ENCODE measurements at places on chromosomes 1 and 21. TPM values are rescaled to one million over a fixed set of nuclear protein-coding genes. Genes with fewer than 3 reads are reported as not detected.

GRCh38 chr1:63794939-63795378, 21.1 kb downstream of the ROR1 start:
- no peak for DNase-seq
- no peaks in the 10 kb centered on the region for H3K27me3 ChIP-seq
- H3K36me3 ChIP-seq, result no peaks in the 10 kb centered on the region
- no peak overlapping the region for H3K27ac ChIP-seq
- H3K4me1 ChIP-seq, result no peaks in the 10 kb centered on the region

DNA sequence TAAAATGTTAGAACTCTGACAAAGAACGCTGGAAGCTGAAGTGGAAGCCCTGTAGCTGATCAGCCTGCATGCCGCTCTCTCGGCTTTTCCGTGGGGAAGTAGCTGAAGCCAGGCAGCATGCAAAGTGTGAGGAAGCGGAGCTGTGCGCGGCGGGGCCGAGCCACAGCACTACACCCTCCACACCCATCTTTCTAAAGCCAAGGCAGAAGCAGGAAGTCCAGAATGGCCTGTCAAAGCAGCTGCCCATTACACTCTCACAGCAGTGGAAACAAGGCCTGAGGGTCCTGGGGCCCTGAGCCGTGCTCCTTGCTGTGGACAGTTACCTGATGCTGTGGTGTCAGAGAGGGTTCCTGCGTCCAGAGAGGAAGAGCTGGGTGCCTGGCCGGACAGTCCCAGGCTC, 69.6 kb downstream of the UBR4 start:
- no peak for DNase-seq
- no peak overlapping the region for H3K4me3 ChIP-seq
- no peaks in the 10 kb centered on the region for H3K4me1 ChIP-seq
- no peak overlapping the region for H3K27ac ChIP-seq
- no peaks in the 10 kb centered on the region for H3K27me3 ChIP-seq

DNA sequence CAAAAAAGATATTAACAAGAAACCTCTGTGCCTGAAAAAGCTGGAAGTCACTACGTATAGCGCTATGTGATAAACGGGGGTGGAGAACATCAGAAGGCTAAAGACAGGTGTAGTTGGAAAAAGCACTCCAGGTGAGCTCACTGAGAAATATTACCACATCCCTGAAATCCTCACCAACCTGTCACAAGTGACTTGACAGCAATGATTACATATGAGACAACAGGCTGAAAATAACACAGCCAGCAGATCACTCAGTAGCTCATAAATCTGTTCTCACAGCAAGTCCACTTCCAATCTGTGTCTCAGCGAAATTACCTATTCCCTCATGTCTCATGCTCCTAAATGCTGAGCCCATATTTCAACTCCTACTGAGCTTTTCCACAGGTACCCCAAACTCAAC, 120.5 kb downstream of the UBR4 start:
- H3K27ac ChIP-seq, result peak overlapping the region; percentile 7
- no peak overlapping the region for H3K4me3 ChIP-seq
- DNase-seq, result no peak
- H3K4me1 ChIP-seq, result peaks cover 17% of the 10 kb centered on the region
- H3K27me3 ChIP-seq, result no peaks in the 10 kb centered on the region

GRCh38 chr1:37515185-37516034, 844 bp upstream of the MEAF6 start:
- peak overlapping the region; percentile 90 for H3K4me3 ChIP-seq
- peaks cover 36% of the 10 kb centered on the region for H3K4me1 ChIP-seq
- peak overlapping the region; percentile 87 for H3K27ac ChIP-seq
- peaks cover 11% of the 10 kb centered on the region for H3K36me3 ChIP-seq

GRCh38 chr1:202311875-202312635, 29.7 kb downstream of the UBE2T start:
- no peak overlapping the region for H3K27ac ChIP-seq

DNA sequence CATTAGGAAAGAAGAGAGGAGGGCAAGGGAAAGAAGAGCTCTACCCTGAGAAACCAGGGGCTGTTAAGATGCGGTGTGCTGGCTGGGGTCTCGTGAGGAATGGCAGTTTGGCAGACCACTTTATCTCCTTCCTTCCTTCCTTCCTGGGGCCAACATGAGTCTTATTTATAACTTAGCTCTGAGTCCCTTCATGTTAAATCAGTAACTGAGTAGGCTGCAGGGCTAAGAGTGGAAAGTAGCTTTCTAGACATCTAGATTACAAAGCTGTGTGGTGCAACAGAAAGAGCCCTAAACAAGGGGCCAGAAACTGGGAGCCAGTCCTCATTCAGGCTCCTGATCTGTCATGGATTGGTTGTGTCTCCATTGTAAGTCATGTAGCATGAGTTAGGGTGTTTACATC, 135.4 kb upstream of the DUSP10 start:
- H3K27ac ChIP-seq, result no peak overlapping the region
- no peaks in the 10 kb centered on the region for H3K27me3 ChIP-seq
- DNase-seq, result no peak
- H3K36me3 ChIP-seq, result no peaks in the 10 kb centered on the region

- H3K4me3 ChIP-seq, result no peak overlapping the region
- H3K4me1 ChIP-seq, result peaks cover 3% of the 10 kb centered on the region
- peaks cover 54% of the 10 kb centered on the region for H3K36me3 ChIP-seq
- no peak for DNase-seq
- H3K27ac ChIP-seq, result no peak overlapping the region
Observed at GRCh38 chr1:235702412-235702811, 52.8 kb upstream of the GNG4 start.

GRCh38 chr1:30909365-30910068, 959 bp upstream of the SDC3 start:
- H3K4me1 ChIP-seq, result peaks cover 42% of the 10 kb centered on the region
- H3K36me3 ChIP-seq, result no peaks in the 10 kb centered on the region
- DNase-seq, result no peak
- H3K27me3 ChIP-seq, result no peaks in the 10 kb centered on the region

DNA sequence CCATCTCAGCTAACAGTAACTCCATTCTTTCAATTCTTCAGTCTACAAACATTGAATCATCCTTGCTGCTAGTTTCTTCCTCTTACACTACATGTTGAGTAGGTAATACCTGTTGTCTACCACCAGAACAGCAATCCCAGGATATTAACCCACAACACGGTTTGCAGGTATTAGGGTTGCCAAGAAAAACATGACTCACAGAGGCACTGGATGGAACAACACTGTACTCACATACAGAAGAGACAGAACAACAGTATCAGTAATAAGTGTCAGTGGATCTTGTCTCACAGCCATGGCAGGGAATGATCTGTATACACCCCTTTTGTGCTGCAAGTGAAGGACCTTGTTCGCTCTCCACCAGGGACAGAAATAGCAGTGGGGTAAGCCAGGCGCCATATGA, 212.1 kb downstream of the GPR52 start:
- no peak overlapping the region for H3K4me3 ChIP-seq
- no peak overlapping the region for H3K27ac ChIP-seq
- peaks cover 4% of the 10 kb centered on the region for H3K4me1 ChIP-seq
- DNase-seq, result no peak

SCMH1 gene
- 35.1 TPM for total RNA-seq

AVPR1B gene
- total RNA-seq, result not detected

SPRR5 gene
- not detected for total RNA-seq

All from vagina (tissue), 2 donors.